Kidney (tissue), 22 donors: ENCODE measurements at places on chromosomes 13 and 19. TPM values are rescaled to one million over a fixed set of nuclear protein-coding genes. Genes with fewer than 3 reads are reported as not detected.

- no peak for DNase-seq
Measured at GRCh38 chr13:28415994-28416421, 78.9 kb downstream of the FLT1 start.

- no peak for DNase-seq
Measured at GRCh38 chr13:25352230-25352629, 19.5 kb upstream of the ATP8A2 start.

GRCh38 chr19:56423276-56423984, 19.3 kb downstream of the ZNF583 start:
- no peak for DNase-seq

GRCh38 chr13:111183959-111184358, 68.8 kb downstream of the ARHGEF7 start:
- DNase-seq, result no peak

DNA sequence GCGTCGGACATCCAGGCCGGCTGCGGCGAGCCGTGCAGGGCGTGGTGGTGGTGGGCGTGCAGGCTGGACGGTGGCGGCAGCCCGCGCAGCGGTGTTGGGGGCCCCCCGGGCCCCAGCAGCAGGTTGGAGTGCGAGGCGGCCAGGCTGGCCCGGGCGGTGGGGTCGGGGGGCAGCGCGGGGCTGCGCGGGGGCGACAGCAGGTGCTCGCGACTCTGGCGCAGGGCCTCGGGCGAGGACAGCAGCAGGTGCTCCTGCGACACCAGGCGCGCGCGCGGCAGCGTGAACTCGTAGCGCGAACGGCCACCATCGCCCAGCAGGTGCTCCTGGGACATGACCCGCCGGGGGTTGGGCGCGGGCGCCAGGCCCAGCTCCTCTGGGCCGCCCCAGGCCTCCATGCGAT, 9.8 kb downstream of the SHISA7 start:
- DNase-seq, result no peak

DNA sequence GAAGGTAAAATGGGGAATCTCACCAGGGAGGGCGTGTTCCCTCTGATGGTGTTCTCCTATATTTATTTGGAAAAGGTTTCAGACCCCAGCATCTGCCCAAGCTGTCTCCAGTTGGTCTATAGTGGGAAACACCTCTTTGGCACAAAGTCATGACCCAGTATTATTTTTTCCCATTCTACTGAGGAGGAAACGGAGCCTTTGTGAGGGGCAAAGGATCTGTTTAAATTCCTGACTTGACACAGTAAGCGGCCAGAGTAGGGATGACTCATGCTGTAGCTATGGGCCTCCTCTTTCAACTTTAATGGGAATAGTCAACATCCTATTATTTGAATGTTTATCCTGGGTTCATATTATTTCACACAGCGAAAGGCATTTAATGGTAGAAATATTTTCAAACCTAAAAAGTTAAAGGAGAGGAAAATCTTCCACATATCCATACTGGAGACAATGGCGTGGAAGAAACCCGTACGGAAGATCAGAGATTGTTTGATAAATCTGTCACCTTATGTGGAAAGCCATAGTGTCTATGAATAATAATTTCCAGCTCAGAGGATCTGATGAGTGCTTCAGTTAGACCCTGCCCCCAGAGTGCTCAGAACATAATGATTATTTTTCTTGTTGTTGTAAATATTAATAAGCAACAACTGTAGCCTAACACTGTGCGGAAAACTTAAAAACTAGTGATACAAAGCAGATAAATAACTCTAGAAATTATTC, 126.0 kb downstream of the FOXO1 start:
- DNase-seq, result no peak

DNA sequence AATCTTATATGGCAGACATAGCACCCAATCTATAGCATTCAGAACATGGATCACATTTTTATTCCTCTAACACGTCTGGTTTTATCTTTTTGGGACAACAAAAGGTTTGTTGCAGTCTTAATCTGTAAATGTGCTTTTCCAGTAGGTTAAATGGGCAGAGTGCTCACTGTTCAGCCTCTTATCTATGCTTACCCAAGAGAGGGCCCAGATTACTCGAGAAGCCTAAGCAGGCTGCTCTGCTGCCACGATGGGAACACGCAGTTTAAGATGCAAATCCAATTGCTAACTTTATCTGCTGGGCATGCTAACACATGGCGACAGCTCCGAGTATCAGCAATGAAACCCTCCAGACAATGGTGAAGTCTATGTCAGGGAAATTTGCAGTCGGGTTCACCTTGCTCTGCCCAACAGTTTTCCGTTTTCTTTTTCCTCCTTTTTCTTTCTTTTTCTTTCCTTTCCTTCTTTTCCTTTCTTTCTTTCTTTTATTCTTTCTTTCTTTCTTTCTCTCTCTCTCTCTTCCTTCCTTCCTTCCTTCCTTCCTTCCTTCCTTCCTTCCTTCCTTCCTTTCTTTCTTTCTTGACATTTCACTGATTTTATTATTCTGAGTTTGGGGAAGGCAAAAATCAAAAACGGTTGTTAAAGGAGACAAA, 115.3 kb downstream of the RBM26 start:
- no peak for DNase-seq

GRCh38 chr13:21849323-21849722, 178.4 kb downstream of the FGF9 start:
- peak; percentile 38 for DNase-seq

- no peak for DNase-seq
Measured at GRCh38 chr13:79481685-79482052, 714 bp downstream of the NDFIP2 start.

GRCh38 chr13:106462710-106463109, 72.8 kb downstream of the EFNB2 start:
- DNase-seq, result no peak

DNA sequence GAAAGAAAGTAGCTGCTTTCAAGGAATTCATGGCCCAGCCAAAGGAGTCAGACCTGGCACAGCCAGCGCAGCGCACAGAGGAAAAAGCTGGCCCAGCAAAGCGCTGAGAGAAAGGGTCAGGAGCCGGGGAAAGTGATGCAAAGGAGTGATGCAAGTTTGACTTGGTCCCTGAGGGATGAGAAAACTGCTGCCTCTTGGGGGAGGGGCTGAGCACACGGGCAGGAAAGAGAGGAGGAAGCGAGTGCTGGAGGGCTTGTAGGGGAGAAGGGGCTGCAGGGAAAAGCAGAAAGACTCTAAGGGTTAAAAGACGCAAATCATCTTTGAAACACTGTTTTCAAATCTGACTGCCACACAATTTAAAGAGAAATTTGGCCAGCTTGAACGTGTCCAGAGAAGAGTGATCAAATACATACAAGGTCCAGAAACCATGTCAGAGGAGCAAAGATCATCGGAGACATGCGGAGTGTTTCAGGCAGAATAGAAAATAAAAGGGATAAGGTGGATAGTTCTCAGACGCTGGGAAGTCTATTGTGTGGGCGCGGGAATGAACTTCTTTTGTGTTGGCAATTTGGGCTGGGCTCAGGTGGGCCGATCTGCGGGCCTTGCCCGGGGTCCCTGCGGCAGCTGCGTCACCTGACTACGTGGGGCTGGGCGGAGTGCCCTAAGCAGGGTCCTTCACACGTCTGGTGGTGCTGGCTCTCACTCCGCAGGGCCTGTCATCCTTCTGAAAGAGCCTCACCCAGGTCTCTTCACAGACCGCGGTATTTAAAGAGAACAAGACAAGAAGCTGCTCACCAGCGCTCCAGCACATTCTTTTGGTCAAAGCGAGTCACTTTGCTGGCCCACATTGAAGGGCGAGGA, 18.1 kb downstream of the N4BP2L1 start:
- DNase-seq, result peak; percentile 41

DNA sequence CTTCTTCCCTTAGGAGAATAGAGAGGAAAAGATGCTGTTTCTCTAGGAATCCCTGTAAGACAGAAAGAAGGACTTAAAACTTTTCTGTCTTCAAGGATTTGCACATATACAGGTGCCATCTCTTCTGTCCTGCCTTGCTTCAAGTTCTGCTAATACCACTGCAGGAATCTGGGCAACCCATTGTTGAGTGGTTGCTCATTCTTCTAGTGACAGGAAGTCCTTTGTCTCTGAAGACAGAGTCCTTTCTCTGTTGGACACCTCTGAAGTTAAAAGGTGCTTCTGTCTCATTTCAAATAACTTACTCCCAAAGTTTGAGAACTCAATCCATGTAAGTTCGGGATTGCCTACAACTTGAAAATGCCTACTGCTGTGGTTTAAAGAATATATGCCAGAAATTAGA, 114.4 kb upstream of the TMTC4 start:
- no peak for DNase-seq

DNA sequence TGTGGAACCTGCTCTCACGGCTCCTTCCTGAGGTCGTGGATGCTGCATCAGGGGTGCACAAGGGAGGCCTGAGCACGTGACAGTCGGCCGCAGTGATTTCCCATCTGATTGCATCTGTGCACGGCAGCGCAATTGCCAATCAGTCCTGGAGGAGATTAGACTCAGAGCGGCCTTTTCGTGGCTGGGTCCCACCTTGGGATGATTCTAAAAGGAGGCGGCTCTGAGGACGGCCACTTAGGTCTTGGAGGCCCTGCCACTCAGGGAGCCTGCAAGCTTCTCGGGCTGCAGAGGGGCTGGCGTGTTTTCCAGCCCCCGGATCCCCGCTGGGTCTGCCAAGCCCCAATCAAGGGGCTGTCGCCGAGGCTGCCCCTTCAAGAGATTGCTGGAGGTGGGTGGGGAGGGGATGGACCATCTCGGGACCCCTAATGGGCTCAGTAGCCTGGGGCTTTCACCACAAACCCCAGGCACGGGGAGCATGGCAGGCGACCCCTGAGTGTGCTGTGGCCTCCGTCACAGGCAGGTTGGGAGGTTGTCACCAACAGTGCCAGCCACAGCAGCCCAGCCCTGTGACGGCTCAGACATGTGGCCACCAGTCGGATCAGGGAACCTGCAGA, 51.6 kb downstream of the SOX1 start:
- no peak for DNase-seq

GRCh38 chr19:49776371-49776764, 9.6 kb downstream of the AP2A1 start:
- no peak for DNase-seq

- no peak for DNase-seq
Measured at GRCh38 chr13:51967482-51968446, 43.5 kb downstream of the ATP7B start.

DNA sequence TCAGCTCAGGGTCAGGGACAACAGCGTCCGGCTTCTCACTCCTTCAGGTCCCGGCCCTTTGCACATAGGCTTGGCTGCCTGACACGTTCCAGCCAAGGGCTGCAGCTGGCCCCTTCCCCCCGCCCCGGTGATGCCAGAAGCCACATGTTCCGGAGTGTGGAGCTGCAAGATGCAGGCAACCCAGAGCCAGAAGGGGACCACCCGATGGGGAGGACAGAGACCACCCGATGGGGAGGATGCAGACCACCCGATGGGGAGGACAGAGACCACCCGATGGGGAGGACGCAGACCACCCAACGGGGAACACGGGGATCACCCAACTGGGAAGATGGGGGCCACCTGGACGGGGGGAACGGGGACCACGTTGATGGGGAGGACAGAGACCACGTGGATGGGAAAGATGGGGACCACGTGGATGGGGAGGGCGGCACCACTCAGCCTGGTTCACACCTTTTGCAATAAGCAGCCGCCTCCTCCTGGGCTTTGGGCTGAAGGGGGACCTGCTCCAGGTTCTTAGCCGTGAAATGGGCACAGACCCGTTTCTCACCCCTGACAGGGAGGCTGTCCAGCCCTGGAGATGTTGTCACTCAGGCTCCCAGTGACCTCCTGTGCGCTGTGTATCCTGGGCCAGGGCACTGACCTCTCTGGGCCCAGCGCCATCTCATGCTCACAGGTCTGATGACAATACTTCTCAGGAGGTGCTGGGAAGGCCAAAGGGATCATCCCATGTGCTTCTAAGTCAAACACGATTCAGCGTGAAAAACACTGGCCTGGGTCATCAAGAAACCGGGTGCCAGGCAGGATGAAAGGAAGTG, 34.5 kb downstream of the C13orf46 start:
- DNase-seq, result peak; percentile 59

DNA sequence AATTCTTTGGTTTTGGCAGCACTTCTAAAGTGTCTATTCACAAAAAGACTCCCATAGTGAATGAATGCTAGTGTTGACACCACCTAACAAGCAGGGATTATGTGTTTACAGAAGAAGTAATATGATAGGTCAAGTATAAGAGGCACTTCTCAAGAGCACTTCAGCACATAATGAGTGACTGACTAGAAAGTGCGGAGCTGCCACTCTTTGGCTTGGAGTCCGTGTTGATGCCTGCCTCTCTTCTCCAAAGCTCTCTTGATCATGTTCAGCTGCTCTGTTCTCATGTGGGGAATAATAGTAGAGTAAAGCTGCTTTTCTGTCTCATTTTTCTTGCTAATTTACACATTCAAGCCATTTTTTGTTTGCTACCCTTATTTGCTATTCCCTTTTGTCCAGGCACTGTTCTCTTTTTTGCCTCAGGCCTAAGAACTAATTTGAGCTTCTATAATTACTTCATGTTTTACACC, 22.7 kb upstream of the MAB21L1 start:
- DNase-seq, result no peak

DNA sequence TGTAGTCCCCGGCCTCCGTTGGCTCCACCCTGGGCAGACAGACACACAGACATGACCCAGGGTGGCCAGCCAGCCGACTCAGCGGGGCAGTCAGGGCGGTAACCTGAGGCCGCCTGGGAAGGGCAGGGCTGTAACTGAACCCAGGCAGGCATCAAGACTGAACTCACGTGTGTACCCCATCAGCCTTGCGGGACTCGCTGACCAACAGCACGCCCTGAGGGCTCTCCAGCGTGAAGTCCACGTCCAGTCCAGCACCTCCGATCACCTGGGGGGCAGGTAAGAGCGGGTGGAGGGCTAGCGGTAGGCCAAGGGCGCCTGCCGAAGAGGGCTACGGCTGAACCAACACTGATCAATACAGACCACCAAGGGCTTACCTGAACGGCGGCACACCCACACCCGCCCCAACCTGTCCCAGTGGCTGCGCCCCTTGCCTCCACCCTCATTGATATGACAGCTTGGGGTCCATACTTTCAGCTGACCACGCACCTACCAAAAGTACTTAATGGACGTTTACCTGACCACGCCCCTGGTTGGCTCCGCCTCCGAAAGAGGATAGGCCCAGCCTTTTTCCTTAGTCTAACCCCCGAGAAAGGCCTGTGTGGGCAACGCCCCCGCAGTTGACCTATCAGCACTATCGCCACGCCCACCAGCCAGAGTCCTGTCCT, 791 bp downstream of the TMED1 start:
- DNase-seq, result peak; percentile 40

GRCh38 chr13:34250151-34250670, 432.3 kb downstream of the RFC3 start:
- no peak for DNase-seq

GRCh38 chr13:33349986-33350826, 64.7 kb upstream of the STARD13 start:
- peak; percentile 82 for DNase-seq

The DENND1C gene
- 8.2 TPM for total RNA-seq

The FAM83E gene
- 15.9 TPM for total RNA-seq

The PRRG2 gene
- 14.9 TPM for total RNA-seq

The ASF1B gene
- 1.8 TPM for total RNA-seq

The RNF225 gene
- 0.25 TPM for total RNA-seq

The DNAAF3 gene
- 11.4 TPM for total RNA-seq

The KLK15 gene
- not detected for total RNA-seq

The ASPDH gene
- not detected for total RNA-seq

The MEIS3 gene
- 7.6 TPM for total RNA-seq

The ELAVL1 gene
- 64.7 TPM for total RNA-seq
